ENCODE measurements at places on chromosomes 7 and 10.

DNA sequence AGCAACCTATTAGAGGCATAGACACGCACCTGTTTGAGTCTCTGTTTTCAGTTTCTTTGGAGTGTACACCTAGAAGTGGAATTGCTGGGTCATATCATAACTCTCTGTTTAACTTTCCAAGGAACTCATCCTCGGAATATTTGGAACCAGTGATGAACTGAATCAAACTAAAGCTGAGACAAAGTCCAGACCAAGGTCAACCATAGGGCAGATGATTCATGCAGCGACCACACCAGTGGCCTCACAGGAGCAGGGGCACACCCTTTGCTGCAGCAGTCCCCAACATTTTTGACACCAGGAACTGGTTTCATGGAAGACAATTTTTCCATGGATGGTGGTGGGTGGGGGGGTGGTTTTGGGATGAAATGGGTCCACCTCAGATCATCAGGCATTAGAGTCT, 4.9 kb upstream of the OPTN start:
- no peak for DNase-seq

- DNase-seq: no peak
Observed at GRCh38 chr7:3152714-3153113, 109.0 kb upstream of the CARD11 start.

DNA sequence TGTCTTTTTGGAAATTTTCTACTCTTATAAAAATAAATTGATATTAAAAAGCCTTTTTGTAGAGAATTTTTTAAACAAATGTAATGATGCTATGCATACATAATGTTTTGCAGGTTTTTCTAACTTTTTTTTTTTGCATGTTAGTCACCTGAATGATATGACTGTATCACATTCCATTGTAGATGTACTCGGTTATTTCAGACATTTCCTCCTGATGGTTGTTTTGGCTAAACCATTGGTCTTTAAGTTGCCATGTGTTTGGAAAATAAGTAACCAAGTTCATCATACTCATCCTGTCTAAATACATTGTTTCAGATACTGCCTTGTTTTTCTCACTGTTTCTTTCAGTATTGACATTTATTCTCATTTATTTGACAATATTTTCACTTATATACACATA, 25.8 kb downstream of the NHLRC2 start:
- no peak for DNase-seq

DNA sequence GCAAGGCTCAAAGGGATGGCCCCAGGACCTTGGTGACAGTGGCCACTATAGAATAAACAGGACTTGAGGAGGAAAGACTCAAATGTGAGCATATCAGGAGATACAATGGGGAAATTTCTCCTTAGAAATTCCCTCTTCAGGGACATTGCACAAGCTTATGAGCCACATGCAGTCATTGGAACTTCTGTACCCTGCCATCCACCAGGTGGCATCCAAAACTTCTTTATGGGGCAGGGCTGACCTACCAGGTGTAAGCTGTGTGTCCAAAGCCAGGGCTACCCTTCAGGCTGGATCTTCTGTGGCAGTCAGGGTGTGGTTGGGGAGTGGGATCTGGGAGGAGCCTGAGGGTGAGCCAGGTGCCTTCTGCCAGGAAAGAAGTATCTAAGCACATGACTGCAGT, 36.6 kb upstream of the LRRC18 start:
- no peak for DNase-seq

DNA sequence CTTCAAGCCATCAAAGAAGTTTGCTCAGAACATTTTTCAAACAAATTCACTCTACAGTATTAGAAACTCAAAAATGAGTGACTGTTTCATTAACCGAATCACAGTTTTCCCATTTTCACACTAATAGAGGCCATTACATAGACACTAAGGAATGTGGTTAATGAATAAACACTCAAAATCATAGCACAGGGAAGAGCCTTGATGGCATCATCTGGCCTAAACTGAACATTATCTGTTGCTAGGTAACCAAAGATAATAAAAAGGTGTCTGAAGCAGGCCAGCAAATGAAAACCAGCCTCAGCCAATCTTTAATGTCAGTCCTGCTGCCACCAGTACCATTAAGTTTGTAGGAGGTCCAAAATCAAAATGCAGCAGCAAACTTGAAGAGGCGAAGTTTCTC, 492.4 kb upstream of the STEAP1 start:
- DNase-seq: no peak

Data from RWPE2 (cell line).